Thymus (tissue), 14 donors: ENCODE measurements at places on chromosomes 5 and 9.
A peak's percentile ranks its signal among the peaks of the same experiment; 100 is the strongest.

- no peak for DNase-seq
These were observed 479.5 kb downstream of the TAF11L14 start for GRCh38 chr5:18113721-18114120.

DNA sequence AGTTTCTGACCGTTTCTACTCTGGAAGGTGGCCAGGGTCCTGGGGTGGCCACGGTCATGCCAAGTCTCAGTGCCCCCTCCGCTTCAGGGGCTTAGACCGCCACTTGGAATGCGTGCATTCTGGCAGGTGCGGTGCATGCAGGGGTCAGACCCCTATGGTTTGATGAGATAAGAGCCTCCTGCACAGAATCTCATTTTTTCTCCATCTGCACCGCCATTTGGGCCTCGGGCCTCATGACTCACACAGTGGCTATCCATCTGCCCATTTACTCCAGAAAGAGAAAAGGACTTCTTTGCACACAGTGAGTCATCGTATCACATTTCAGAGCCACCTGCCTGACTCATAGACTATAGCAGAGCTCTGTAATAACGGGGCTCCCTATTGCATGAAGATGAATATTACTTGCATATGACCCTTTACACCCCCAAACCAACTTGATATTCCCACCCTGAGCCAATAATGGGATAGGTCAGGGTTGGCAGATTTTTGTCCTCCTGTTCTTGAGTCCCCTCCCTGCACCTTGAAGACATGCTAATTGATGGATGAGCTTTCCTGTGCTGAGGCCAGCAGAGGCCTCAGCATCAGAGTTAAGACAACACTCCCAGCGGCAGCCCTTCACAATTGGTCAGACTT is 157.4 kb downstream of the NR3C1 start:
- no peak for DNase-seq

DNA sequence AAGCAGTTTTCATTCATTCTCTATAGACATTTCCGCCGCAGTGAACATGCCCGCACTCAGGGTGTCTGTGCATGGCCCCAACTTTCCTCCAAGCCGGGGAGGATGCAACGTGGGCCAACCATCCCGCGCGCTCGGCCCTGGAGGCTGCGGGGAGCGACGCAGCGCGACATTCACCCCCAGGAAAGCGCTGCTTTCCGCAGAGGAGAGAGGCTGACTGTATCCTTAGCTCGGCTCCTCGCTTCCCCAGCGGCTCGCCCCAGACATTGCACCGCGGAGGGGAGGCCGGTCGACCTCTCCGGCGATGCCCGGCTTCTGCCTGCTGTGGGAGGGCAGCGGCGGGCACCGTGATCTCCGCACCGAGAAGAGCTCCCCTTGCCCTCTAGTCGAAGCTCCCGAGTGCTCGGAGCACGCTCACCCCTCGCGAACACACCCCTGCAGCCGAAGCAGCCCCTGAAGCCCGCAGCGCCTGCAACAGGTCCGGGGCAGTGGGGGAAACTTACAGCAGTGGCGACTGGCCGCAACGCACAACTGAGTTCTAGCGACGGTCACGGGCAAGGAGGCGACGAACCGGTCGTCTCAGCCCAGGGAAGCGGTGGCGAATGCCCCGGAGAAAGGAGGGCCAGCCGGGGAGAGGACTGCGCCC is 600 bp downstream of the ENC1 start:
- DNase-seq: peak; percentile 46

DNA sequence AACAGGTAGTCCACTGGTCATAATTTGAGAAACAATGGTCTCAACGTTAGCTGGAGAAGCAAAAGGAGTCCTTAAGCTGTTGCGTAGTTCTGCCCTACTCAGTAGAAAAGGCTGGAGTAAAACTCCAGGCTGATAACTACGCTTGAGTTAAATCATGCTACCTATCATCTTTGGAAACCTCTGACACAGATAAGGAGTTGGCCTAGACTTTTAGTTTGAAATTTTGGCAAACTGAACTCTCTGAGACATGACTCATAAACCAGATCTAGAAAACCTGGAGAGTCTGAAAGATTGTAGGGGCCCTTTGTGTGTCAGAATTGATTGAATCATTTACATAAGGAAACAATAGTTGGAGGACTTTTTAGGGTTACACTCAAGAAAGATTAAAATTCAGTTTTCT is 26.3 kb downstream of the NMUR2 start:
- DNase-seq: no peak

DNA sequence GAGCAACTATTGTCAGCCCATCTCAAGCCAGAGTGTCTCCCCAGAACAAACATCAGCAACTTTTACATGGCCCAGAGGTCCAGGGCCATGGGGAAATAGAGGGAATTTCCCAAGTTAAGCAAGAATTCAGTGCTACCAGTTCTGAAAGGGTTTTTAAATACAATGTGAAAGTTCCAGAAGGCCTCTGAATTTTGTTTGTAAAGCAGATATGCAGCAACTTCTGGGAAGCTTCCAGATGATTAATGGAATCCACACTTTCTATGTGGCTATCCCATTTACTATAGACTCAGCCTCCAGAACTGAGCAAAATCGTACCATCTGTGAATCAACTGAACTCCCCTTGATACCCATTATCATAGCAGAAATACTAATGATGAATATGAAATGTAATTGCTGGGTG is 93.8 kb downstream of the FEM1C start:
- no peak for DNase-seq

- DNase-seq: no peak
These were observed 37.9 kb downstream of the SLC6A7 start for GRCh38 chr5:150227606-150228273.

GRCh38 chr9:121253821-121254501 is 14.0 kb upstream of the GSN start:
- no peak for DNase-seq

DNA sequence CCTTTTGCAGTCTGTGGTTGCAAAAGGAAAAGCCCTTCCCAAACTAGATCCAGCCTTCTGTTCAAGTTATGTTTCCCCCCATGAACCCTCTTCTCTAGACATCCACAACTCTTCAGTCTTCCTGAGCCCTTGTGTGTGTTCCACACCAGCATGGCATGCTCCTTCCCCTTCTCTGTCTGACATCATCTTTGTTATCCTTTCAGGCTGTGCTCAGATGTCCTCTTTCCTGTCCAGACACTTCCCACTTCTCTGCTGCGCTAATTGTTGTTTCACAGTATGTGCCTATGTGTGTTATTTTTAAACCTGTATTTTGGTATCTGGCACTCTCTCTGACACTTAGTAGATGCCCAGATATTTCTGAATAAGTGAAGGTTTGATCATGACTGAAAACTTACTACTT is 38.2 kb downstream of the FOCAD start:
- no peak for DNase-seq

DNA sequence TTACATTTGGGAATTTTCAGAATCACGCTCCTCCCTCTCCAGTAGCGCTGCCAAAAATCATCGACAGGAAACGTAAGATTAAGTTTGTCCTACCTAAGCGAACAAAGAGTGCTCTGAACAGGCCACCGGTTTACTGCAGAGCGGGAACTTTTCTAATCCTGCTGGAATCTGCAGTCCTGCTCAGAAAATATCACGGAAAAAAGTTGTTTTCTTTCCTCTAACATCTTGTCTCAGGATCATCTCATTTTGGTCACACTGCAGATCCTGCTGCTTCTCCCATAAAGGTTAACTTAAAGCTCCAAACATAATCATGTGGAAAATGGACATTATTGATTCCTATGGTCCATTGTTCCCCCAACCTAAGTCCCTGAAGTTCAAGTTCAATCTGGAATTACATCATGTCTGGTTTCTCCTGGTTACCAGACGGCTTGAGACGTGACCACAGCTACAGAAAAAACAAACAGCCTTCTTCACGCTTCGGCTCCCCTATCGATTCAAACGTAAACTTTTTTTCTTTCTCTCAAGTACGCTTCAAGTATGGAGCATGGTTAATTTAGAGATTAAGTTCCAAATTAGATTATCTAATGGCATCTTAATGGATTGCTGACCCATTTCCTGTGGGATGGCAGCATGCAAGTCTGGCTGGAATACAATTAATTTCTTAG is 217.6 kb downstream of the NFIB start:
- no peak for DNase-seq

DNA sequence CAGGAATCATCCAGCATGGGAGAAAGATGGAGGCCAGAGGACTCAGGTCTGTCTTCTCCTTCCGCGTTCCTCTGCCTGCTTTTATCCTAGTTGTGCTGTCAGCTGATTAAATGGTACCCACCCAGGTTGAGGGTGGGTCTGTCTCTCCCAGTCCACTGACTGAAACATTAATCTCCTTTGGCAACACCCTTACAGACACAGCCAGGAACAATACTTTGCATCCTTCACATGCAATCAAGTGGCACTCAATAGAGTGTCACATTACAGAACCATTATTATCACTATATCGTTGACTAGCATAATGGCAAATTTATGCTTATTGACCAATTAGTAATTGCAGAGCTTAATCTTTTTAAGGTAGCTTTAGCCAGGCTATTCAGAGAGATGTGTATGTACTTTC is 64.8 kb downstream of the UNC13B start:
- DNase-seq: no peak

DNA sequence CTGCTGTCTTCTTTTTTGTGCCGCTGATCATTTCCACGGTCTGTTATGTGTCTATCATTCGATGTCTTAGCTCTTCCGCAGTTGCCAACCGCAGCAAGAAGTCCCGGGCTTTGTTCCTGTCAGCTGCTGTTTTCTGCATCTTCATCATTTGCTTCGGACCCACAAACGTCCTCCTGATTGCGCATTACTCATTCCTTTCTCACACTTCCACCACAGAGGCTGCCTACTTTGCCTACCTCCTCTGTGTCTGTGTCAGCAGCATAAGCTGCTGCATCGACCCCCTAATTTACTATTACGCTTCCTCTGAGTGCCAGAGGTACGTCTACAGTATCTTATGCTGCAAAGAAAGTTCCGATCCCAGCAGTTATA is 17.1 kb downstream of the F2R start:
- no peak for DNase-seq

DNA sequence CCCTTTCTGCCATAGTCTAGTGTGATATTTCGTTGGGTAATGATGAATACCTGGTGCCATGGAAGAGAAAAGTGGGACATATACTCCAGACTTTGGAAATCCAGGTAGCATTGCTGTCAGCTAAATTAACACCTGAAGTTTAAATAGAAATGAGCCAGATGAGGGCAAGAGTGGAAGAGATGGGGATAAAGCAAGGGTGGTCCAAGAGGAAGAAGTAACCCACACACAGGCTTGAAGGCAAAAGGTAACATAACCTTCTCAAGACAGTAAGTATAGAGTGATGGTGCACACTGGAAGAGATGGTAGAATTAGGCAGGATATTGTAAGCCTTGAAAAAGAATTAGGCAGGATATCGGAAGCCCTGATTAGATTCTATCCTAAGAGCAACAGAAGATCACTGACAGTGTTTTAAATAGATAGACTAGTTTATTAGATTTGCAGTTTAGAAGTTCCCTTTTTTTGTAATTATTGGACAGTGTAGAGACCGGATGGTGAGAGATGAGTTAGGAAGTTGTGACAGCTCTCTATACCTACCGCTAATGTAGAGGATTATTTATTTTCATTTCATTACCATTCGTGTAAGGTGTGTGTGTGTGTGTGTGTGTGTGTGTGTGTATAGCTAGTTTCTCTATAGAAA is 16.8 kb downstream of the ANXA1 start:
- DNase-seq: no peak

DNA sequence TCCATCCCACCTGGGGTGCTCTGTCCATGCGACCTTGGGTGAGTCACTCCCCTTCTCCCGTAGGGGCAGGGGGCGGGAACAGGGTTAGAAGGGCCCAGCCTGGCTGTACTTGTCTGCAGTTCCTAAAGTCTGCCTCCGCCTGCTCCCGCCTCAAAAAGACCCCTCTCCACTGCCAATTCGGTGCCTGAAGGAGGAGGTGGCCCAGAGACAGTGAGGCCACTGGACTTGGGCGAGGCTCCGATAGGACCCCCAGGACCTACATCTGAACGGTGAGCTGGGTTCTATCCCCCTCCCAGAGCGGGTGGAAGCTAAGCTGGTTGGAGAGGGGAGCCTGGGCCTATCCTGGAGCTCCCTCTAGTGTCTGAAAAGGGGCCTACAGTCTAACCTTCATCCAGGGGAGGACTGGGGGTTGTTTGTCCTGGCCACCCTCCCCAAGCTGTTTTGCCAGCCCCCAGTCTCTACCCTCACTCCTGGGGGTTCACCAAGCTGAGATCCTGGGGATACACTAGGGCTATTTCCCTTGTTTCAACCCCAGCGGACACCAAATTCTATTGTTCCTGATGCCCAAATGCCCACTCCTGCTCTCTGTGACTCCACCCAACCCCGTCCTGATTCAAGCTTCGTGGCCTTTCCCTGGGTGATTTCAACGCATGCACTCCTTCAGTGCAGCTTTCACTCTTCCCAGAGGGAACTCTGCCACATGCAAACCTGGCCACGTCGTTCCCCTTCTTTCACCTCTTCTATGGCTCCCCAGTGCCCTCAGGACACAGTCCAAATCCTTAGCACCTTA is 6.1 kb upstream of the CRB2 start:
- DNase-seq: peak; percentile 74

DNA sequence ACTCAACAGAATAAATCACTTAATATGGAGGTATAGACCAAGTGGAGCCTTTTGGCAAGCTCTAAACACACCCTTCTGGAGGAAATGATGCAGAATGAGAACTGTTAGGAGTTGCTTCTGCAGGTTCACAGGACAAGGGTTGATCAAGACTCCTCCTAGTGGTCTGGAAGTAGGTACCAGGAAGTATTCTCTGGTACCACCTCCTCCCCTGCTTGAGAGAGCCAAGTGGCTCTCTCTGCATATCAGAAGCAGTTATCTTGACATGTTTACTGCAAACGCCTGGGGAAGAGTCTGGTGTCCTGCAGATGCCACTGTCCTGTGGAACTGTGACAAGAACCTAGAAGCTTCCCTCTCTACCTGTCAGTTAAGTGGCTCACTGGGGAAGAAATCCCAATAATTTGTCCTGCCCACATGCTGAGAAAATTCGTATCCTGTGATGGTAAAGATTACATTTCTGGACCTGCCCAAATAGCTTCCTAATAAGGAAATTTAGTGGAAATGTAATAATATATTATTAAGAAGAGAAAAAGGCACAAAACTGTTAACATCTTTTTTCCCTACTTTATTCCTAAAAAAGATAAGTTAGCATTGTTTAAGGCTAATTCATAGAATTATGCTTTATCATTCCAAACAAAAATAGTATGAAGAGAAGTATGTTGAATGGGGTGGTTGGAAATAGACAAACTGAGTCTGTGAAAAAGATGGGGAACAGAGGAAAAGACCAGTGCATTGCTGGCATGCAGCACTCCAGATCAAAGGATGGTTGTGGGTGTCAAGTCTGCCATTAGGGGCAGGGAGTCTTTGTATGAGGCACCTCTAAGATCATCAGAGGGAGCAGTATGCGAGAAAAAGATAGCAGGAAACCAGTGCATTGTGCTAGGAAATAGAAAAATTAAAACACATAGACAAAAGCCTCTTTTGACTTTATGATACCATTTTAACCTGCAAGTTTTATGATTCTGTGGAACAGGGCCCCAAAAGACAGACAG is 118.8 kb downstream of the CDC42SE2 start:
- no peak for DNase-seq

DNA sequence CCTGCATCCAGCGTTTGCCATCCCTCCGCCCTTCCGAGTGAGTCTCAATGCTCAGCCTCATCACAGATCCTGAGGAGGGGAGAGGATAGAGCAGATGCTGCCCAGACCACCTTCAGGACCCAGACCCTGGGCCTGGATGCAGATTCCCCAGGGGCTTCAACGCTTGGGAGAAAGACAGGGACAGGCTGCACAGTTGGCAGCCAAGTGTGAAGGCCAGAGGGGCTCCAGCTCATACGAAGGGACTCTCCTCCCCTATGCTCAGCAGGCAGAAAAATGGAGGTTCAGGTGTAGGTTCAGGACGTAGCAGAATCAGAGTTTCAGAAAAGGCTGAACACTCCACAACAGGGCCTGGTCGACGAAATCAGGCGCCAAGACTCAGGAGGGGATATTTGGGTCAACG is 378.5 kb upstream of the IRX1 start:
- DNase-seq: no peak

GRCh38 chr9:16828340-16829281 is 41.9 kb downstream of the BNC2 start:
- DNase-seq: no peak
